ENCODE measurements at places on chromosomes 12 and 14.

DNA sequence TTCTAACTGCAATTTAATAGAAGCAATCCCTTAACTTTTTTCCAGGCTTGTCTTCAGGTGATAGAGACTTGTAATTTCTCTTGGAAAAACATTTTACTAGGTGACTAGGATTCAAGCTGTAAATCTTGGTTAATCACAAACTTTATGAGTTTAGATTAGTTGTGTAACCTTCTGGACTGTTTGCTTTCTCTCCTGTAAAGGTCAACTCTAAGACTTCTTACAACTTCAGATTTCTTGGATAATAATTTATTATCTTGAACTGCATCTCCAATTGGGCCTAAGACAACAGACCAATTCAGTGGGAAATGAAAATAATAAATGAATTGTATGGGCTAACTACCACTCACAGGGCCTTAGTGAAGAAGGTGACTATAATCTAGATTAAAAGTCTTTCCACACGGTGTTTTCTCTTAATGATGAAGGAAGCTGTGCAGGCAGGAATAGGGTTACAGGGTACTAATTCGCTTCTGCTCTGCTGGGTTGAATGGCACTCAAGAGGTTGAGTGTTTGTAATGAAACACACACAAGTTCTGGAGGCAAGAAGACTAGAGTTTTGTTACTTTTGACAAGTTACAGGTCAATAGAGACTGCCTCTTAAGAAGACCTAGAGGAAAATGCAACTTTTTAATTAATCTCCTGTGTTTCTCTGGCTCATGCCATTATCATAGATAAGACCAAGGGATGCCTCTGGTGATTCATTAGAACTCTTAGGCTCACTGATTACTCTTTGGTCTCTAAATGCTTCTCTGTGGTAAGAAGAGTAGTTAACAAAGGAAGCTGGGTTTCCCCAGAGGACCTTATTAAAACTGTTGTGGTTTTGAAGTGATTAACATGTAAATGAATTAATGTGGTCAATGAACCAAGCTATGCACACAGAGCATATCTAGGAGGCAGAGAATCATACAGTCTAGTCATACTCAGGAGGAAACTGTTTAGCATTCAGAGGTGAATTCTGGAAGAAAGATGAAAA, 30.0 kb upstream of the OR4E1 start:
- DNase-seq: no peak

DNA sequence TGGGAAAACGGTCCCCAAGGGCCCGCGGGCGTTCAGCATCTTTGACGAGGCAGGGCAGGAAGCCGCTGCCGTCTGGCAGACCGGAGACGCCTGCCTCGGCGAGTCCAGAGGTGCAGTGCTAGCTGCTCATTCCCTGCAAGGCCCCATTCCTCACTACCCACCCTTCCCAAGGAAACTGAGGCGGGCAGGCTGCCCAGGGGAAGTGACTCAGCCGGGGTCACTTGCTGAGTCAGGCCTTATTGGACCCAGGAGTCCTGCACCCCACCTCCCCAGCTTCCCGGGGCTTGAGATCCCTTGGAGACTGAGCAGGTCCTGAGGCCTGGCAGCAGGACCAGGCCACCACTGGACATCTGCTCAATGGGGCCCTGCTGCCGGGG, 3.7 kb downstream of the SH2B3 start:
- no peak for DNase-seq

DNA sequence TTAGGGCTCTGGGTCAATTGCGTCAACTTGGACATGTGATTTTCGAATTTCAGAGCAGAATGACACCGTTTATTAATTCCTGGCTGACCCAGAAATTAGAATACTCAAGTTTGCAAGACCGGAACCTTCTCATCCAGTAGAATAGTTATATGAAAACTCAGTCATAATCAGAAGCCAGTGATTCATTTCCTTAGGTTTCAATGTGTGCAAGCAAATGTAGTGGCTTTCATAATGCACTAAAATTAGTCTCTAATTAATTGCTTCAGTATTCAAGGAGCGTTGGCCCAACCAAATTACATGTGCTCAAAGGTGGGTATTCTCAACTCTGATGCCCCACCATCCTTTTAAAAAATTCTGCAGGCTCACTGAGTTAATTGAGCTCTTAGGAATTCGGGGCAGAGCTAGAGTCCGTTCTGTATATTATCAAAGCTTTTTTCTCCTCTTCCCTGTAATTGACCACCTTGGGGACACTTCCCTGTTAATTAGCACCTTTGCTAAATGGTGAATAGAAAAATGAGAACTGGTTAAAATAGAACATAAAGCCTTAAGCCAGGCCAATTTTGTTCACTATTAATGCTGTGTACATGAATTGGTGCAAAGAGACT, 55.4 kb downstream of the DAO start:
- DNase-seq: no peak

GRCh38 chr12:53344824-53345485, 8.8 kb upstream of the SP7 start:
- peak; percentile 54 for DNase-seq

DNA sequence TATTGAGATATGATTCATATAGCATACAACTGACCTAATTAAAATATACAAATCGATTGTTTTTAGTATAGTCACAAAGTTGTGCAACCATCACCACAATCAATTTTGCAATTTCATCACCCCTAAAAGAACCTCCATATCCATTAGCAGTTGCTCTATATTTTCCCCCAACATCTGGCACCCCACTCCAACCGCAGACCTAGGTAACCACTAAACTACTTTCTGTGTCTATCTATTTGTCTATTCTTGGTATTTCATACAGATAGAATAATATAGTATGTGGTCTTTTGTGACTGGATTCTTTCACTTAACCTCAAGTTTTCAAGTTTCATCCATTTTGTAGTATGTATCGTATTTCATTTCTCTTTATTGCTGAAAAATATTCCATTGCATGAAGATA, 126.0 kb upstream of the CRY1 start:
- DNase-seq: no peak

DNA sequence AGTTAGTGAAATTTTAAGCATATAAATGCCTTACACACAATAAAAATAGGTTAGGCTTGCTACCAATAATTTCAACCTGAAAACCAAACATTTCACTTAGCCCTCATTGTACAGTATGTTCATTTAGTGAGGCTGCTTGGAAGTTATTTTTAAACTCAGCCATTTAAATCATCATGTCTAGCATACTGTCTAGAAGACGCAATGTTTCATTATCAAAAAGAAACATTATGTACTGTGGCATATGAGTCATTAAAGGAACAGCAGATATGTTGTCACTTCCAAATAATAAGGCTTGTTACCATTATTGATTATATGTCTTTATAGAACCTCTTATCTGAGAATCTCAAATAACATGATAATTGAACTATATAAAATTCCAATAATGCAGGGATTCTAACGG, 304.7 kb downstream of the RMST start:
- no peak for DNase-seq

GRCh38 chr14:53011053-53011462, 60.2 kb upstream of the FERMT2 start:
- no peak for DNase-seq

DNA sequence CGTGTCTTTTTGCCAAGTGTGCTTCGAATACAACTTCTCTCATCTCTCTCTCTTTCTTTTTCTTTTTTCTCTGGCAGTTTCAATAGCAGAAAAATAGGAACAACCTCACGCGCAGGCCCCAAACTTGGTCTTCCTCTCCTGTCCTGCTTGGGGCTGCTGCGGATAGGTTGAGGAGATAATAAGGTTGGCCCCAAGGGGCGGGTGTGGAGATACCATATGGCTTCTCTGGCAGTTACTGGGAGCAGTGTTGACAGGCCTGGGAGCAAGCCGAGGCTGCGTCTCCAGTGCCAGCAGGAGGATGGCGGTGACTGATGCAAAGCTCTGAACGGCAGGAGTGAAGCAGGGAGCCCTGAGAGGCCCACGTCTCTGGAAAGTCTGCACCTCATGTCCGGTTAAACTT, 89.5 kb upstream of the MANSC4 start:
- DNase-seq: no peak

- DNase-seq: no peak
Observed at GRCh38 chr12:101082706-101083105, 127.3 kb downstream of the SLC5A8 start.

DNA sequence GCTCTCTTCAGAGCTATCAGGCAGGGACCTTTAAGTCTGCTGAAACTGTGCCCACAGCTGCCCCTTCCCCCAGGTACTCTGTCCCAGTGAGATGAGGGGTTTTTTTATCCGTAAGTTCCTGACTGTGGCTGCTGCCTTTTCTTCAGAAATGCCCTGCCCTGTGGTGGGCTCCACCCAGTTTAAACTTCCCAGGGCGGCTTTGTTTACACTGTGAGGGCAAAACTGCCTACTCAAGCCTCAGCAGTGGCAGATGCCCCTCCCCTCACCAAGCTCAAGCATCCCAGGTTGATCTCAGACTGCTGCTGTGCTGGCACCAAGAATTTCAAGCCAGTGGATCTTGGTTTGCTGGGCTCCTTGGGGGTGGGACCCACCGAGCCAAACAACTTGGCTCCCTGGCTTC, 46.9 kb upstream of the SLC16A7 start:
- DNase-seq: no peak
